Stimulated activated memory B cell treated with anti-CD40 and anti-IgM and Interleukin-4, amounts not matched to agents 10 μg/mL and 1 μg/mL and 100 μg/mL, for 72 hours (primary cell): ENCODE measurements at places on chromosomes 6 and 20.

DNA sequence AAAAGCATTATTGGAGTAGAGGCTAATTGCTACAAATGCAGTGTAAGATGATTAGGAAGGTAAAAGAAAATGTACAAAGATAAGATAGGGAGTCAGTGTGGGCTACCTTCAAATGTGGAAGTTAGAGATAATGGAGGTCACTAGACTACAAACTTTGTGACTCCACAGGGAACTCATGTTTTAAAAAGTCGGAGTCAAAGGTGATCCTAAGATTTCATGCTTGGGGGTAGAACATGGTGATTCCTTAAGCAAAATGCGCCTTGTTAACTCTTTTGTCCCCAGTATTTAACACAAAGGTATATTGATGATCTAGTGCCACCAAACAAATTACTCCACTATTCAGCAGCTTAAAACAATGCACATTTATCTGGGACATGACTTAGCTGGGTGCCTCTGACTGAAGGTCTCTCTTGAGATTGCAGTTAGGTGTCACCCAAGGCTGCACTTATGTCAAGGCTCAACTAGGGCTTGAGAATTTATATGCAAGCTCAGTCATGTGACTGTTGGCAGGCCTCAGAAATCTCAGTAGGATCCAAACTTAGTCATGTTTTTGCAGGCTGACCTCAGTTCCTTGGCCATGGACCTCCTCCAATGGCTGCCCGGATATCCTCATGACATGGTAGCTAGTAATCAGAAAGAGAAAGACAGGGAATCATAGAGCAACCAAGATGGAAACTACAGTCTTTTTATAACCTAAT is 11.4 kb upstream of the SNX9 start:
- ATAC-seq, result no peak

DNA sequence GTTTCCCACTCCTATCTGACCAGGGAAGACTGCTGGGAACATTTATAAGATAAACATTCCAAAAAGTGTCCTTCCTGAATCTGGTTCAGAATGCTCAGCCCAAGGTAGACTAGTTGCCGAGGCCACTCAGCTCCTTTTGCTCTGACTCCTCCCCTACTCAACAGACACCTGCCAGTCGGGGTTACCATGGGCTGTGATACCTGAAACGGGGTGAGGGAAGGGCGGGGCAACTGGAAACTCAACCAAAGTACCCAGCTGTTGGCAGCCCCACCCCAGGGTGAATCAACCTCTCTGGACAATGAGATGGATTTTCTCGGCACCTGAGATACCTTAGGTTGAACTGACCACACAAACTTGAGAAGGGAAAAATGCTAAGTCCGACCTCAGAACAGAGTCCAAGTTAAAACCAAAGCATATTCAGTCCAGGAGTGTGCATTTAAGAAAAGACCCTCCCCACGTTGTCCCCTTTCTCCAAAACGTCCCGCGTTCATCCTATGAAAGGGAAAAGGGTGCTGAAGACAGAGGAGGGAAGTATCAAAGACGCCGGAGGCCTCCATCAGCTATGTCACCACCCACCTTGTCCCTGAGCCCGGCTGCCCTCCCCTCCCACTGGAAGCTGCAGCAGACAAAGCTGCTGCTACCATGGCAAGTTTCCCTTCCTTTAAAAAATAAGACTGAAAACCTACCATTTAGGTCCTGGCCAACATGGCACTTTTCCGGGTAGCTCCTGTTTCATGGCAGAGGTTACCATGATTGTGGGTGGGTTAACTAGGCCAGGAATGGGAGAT is 100.1 kb downstream of the SLC23A2 start:
- no peak for ATAC-seq

DNA sequence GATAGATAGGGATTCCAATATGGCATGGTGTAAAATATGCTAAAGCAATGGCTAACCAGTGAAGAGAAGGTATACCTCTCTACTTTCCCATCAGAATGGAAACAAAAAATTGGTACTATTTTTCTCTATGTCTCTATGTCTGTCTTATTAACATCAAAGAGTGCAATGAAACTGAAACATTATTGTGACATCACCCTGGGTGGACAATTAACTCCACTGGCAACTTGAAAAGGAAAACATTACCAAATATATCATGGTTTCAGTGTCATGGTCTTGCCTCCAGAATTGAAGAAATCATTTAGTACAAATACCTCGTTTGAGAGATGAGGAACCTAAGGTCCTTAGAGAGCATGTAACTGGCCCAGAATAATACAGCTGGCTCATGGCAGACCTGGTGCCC is 1132.5 kb upstream of the MAP3K7 start:
- ATAC-seq, result no peak

- ATAC-seq, result peak; percentile 64
These were observed 16.6 kb downstream of the CRYBG1 start for GRCh38 chr6:106377061-106377540.

DNA sequence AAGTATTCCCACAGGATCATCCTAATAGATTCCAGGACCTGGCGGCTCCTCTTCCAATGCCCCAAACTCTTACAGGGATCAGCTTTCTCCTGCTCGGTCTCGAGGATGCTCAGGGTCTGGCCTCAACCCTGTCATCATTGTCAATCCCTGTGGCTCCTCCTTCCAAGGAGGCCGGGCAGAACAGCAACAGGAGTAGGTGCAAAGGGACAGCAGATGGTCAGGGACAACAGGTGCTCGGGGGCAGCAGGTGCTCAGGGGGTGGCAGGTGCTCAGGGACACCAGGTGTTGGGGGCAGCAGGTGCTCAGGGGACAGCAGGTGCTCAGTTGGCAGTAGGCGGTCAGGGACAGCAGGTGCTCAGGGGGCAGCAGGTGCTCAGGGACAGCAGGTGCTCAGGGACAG is 84.8 kb downstream of the TTLL2 start:
- ATAC-seq, result no peak

- ATAC-seq, result no peak
These were observed 40.9 kb upstream of the PKIB start for GRCh38 chr6:122569230-122569771.

DNA sequence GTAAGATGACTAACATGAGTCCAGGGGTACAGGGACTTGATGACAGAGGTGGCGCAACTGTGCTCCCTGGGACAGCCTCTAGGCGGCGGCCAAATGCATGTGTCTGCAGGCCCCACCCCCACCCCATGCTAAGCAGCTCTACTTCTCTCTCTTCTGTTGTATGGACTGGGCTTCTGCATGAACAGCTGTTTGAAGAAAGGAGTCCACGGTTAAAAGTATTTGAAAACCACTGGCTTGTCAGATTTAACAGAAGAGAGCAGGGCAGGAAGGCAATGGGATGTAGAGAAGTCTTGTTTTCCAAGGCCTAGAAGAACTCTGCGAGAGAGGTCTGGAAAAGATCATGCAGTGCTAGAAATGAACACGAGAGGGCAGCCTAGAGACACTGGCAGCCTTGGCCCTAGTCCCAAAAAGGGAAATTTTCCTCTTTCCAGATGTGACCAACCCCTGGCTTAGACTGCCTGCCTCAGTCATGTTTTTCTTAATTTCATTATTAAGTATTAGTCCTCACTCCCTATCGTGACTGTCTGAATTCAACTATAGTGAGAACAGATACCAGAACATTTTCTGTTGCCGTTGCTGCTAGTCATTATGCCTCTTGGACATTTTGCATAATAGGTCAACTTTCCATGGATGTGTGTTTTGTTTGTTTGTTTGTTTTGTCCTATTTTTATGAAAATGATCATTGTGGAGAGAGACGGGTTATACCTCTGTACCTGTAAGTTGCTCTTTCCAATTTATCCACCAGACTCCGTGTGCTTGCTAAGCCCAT is 265.0 kb downstream of the ADGRG6 start:
- peak; percentile 56 for ATAC-seq

- no peak for ATAC-seq
These were observed 1.6 kb downstream of the CPNE5 start for GRCh38 chr6:36837686-36838085.

- no peak for ATAC-seq
These were observed 50.3 kb upstream of the FNDC1 start for GRCh38 chr6:159118924-159119323.

- ATAC-seq, result no peak
These were observed 986.3 kb downstream of the TFAP2A start for GRCh38 chr6:9428421-9429172.

DNA sequence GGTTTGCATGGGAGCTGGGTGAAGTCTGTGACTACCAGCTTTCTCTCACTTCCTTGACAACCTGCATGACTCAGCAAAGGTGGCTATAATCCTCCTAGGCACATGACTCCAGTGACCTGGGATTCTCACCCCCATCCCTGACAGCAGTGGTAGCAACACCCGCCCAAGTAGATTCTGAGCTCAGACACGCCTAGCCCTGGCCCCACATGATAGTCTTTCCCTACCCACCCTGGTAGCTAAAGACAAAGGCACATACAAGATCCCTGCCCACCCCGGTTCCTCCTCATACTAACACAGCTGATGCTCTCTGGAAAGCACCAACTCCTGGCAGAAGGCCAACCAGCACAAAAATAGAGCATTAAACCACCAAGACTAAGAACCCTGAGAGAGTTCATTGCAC is 25.9 kb upstream of the CRISP1 start:
- ATAC-seq, result no peak

- ATAC-seq, result no peak
These were observed 864.5 kb upstream of the MAN1A1 start for GRCh38 chr6:120214088-120214499.

GRCh38 chr6:152160346-152160745 is 352.9 kb downstream of the ESR1 start:
- ATAC-seq, result peak; percentile 94

GRCh38 chr6:16130437-16130891 is 1.6 kb downstream of the MYLIP start:
- ATAC-seq, result no peak

DNA sequence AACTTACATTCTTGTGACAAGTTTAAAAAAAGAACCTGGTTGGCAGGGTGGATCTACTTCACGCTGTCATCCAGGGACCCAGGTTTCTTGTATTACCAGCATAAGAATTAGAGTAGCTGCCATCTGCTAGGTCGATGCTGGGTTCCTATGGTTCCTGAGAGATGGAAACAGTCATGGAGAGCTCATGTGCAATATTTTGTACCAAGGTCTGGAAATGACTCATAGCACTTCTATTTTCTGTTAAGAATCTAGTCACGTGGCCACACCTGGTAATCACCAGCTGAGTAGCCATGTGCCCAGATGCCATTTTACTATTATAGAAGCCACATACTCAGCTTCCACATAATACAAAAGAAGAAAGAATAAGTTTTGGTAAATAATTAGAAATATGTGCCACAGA is 171.3 kb downstream of the CD83 start:
- no peak for ATAC-seq

- no peak for ATAC-seq
These were observed 27.1 kb downstream of the FOXP4 start for GRCh38 chr6:41573276-41573675.

DNA sequence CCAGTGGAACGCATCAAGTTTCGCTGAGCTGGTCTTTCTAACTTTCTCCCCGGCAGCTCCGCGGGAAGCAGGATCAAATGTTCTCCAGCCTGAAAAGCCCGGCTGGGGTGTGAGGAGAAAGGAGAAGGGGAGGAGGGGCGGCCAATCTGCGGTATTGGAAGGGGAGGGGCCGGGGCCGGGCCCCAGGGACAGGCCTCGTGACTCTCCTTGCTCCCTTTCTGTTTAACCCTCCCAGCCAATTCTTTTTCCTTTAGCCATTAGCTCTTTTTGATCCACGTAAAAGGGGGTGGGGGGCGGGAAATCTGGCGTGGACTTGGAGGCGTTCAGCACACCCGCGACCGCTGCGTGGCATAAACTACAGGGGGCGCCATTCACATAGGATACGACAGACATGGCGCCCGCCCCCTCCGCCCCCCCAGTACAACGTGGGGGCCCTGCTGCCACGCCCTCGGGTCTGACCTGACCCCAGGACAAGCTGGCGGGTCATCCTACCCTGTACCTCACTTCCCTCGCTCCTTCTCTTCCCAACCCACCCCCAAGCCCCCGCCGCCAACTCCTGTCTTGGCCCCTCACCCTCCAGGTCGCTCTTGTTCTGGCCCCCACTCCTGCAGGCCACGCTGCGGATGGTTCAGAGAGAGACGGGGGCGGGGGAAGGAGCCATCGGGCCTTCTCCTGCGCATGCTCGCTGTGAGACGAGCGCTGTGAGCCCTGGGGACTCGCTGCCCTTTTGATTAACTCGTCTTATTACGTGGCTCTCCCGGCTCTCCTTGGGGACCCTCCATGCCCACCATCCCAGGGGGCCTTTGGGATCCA is 7.8 kb upstream of the MDGA1 start:
- peak; percentile 91 for ATAC-seq

DNA sequence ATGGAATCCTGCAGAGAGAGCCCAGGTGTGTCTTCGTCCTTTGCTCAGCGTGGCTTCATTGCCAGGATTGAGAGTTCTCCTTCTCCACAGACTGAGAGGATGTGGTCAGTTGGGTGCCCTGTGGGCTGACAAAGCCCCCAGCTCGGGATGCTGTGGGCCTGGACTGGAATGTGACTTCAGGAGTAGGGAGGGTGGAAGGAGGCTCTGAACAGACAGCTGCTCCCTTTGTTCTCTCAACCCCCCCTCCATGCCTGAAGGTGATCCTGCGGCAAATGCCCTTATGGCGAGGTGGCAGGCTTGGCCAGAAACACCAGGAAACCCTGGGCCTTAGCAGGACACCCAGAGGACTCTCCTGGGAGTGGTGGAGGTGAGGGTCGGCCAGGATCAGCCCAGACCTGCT is 1.8 kb upstream of the CST5 start:
- ATAC-seq, result no peak

- no peak for ATAC-seq
These were observed 77.1 kb upstream of the MRPS10 start for GRCh38 chr6:42294759-42295158.

GRCh38 chr6:5705252-5705651 is 301.5 kb downstream of the NRN1 start:
- ATAC-seq, result no peak

- ATAC-seq, result no peak
These were observed 12.2 kb downstream of the ESF1 start for GRCh38 chr20:13772529-13772928.

DNA sequence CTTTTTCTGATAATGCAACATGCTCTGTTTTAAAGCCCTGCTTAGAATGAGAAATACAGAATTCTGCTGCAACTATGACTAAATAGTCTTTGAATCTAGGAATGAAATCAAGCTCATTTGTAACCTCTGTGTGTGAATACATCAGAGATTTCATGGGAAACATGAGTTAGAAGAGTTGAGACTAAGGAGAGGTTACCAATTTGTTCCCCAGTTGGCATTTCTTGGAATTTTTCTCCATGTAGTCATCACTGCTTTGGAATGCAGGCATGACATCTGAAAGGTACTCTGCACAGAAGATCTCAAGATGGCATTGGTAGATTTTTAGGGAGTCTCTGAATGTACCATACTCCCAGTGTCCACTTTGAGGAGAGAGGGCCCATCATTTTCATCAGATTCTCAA is 237.2 kb downstream of the TFAP2A start:
- no peak for ATAC-seq

DNA sequence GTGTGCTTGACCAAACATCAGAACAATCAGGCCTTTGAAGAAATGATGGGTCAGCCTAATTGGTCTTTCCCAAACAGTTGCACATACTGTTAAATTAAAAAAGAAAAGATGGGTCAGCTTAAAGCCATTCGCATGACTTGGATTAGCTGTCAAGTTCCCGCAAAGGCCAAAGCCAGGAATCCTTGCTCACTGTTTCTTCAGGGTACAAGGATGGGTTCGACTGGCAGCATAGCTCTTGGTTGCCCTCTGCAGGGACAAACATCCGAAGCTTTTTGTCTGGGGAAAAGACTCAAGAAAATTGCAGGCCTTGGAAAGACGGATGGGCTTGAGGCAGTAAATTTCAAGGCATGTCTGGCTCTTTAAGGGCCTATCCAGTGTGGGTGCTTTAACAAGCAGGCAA is 168.0 kb downstream of the HDGFL1 start:
- ATAC-seq, result no peak
